Stimulated activated naive CD4-positive, alpha-beta T cell treated with Interleukin-2 at 50 U/mL for 16 hours (primary cell): ENCODE measurements at places on chromosomes 1 and 21.

DNA sequence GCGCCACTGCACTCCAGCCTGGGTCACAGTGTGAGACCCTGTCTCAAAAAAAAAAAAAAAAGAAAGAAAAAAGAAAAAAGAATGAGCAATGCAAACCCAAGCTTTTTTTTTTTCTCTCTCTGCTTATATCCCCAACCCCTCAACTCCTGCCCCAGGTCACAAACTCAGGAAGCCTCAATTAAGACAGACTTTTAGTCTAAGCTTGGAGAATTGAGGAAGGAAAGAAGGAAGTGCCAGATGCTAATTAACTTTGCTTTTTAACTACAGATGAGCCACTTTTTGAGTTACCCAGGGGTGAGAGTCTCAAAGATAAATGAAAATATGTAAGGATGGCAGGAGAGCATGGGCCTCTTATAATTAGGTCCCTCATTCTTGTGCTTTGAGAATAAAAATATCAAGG, 33.3 kb downstream of the PIK3CD start:
- no peak for DNase-seq

DNA sequence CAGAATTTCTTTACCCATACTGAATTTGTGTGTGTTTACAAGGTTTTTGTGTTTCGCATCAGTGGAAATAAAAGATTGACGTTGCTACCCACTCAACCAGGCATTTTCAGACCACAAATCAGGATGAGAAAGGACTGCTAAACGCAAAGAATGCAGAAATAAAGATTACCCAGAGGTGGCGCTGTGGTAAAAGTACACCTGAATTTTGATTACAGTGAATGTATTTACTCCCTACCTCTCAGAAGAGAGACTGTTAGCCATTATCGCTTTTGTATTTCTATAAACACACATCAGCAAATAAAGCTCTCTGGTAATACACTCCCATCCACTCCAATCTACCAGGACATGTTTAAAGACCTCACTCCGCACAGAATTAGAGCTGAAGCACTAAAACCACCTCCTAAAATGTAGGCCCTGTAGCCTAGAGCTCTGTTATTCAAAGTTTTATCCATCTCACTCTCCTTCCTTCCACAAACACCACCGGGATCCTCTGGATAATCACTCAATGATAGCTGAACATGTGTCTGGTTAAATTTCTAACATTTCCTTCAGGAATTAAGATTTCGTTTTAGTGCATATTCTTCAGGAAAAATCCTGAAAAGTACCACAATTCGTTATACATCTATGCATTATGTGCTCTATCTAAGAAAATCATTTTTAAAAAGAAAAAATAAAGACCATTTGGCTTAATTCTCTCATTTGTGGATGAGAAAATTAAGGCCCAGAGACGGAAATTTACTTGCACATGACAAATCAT, 2.5 kb upstream of the LMO4 start:
- DNase-seq, result peak; percentile 7

GRCh38 chr1:91790392-91790791, 95.6 kb downstream of the TGFBR3 start:
- DNase-seq, result no peak

- DNase-seq, result no peak
Measured at GRCh38 chr1:172373864-172374263, 46.6 kb upstream of the C1orf105 start.

- DNase-seq, result no peak
Measured at GRCh38 chr21:20551939-20552338, 446.3 kb upstream of the NCAM2 start.

DNA sequence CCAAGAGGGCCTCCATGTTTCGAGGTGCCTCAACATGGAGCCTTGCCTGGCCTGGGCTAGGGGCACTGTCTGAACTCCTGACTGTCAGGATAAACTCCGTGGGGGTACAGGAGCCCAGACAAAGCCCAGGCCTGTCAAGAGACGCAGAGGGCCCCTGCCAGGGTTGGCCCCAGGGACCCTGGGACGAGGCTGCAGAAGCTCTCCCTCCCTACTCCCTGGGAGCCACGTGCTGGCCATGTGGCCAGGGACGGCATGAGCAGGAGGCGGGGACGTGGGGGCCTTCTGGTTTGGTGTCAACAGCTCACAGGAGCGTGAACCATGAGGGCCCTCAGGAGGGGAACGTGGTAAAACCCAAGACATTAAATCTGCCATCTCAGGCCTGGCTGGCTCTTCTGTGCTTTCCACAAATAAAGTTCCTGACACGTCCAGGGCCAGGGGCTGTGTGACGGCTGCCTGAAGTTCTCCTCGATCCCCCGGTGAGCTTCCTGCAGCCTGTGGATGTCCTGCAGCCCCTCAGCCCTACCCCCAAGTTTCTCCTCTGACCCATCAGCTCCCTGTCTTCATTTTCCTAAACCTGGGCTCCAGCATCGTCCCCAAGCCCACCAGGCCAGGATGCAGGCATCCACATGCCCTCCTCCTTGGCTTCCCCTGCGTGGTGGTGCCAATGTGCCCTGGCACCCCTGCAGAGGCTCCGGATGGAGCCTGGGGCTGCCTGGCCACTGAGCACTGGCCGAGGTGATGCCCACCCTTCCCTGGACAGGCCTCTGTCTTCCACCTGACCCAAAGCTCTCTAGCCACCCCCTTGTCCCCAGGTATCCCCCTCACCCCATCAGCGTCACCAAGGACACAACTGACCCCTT, 12.8 kb upstream of the LRRC3 start:
- DNase-seq, result no peak

- DNase-seq, result no peak
Measured at GRCh38 chr1:82752046-82752445, 951.3 kb downstream of the ADGRL2 start.

GRCh38 chr1:197733324-197733723, 42.0 kb downstream of the DENND1B start:
- no peak for DNase-seq

DNA sequence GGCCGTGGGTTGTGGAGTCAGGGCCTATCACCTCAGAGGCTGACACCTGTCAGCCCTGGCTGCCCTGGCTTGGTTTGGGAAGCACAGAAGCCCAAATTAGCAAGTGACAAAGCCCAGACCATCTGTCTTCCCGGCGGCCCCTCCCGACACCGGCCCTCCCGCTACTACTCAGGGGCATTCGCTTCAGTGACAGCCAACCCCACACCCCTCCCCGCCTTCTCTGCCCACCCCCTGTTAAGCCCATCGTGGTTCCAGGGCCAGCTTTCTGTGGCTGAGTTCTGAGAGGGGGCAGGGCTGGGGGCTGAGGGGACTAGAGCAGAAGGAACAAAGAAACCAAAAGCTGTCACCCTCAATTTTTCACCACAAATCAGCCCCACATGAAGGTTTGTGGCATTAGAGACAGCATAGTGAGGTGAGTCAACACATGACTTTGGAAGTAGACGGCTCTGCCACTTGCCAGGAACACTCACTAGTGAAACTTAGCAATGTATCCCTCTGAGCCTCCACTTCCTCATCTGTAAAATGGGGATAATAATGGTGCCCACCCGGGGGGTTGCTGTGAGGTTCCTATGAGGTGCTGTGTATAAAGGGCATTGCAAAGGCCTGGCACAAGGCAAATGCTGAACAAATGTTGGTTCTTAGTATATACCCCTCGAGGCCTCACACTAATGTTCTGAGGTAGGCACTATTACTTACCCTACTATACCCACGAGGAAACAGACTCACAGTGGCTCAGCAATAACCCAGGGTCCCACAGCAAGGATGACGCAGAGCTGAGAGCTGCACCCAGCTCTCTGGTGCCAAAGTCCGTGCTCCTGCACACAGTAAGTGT, 5.2 kb upstream of the TNNI1 start:
- no peak for DNase-seq

DNA sequence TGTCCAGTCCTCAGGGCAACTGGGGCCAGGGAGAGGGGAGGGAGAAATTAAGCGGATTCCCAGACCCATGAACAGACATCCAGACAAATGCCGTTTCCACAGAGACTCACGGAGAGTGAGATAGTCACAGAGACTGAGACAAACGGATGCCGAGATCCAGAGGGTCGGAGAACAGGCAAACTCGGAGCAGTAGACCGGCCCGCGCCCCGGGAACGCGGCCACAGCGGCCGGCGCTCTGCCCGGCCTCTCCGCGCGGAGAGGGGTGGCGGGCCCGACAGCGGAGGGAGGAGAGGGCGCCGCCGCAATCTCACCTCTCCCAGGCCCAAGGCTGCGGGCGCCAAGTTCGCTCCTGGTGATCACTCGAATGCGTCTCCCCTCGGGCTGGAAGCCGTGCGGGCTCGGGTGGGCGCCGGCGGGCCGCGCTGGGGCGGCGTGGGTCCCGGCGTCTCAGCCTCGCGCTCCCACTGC, 831 bp upstream of the FOXD2 start:
- peak; percentile 38 for DNase-seq

GRCh38 chr1:151934048-151934493, 24.8 kb upstream of the THEM4 start:
- peak; percentile 20 for DNase-seq

- DNase-seq, result no peak
Measured at GRCh38 chr21:25518491-25518911, 88.8 kb downstream of the MRPL39 start.

- no peak for DNase-seq
Measured at GRCh38 chr21:31914472-31914871, 41.7 kb downstream of the HUNK start.

DNA sequence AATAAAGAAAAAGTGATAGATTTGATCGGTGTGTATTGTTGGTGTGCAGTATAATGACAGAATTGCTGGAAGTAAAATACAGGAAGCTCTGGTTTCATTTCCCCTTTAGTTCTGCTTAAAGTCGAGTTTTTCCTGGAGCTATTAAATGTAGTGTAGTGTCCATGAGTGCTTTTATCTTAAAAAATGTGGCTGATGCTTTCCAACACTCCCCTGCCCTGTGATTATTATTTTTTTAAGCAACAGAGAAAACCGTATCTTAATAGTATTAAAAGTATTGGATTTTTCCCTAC, 1.1 kb downstream of the LGALS8 start:
- DNase-seq, result no peak
